CD8-positive, alpha-beta memory T cell (primary cell): ENCODE measurements at places on chromosomes 2 and 18.

DNA sequence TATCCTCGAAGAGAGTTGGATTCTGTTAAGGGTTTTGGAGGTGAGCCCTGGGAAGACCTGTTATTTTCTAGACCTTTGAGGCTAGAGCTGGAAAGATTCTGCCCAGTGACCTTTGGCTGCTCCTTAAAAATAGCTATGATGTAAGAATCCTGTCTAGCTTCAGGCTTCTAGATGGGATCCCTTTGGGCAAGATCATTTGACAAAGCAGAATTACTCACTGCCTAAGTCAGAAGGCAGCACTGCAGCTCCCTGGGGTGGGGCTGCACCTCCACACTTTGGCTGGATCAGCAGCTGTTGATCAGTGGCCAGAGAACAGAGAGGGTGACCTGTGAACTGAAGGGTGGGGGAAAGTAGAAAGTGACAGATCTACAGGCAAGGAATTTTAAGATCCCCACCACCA lies 103.8 kb downstream of the ASAP2 start:
- DNase-seq = no peak

GRCh38 chr2:40283111-40283909 lies 168.6 kb downstream of the SLC8A1 start:
- no peak for DNase-seq

DNA sequence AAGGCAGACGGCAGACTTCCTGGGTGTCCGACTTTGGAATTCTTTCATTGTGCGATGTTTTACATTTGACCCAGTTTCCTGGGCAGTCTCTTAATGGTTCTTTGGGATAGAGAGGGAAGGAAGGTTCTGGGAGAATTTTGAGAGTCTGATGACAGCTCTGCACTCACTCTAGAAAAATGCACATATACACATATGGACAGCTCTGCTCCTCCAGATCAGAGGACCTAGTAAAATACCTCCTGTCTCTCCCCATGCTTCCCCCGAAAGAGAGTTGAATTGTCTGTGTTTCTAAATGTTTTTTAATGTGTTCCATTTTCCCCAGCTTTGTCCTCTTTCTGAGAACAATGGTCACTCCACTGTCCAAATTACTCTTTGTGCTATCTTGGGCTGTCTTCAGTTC lies 102.0 kb upstream of the CXCR4 start:
- DNase-seq = no peak

DNA sequence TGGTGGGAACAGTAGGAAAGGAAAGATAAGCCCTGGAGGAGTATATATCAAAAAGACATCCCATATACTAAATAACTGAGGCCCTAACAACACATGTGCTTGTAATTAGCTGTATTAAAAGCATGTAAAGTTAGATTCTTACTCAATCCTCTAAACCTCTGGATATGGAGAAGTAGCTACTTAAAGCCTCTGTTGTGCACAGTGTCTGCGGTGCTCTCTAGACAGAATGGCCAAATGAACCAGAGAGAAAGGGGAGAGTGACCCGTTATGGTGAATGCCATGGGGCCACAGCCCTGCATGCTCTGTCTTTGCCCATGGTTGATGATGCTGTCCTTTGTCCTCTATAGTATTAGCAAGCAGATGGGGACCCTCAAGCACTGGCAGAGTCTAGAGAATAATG lies 104.4 kb upstream of the SLC8A1 start:
- no peak for DNase-seq

DNA sequence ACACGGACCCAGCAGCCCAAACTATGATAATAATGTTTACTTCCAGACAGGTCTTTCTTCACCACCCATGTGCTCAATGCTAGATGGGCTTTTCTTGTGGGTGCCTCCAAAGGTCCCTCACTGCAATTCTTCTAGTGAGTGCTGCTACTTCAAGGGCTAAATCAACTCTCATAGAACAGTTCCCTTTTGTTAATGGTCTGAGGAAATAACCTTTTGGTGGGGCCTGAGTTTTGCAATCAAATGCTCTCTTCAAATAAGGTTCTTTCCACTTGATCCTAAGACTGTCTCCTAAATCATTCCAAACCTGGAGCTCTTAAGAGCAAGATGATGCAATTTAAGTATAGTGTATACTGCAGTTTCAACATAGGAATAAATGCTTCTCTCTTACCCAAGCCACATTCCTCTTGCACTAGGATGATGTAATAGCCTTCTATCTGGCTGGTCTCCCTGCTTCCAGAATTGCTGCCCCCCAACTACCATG lies 6.0 kb downstream of the NEMP2 start:
- no peak for DNase-seq

GRCh38 chr2:160522951-160523710 lies 29.5 kb upstream of the RBMS1 start:
- DNase-seq = no peak

DNA sequence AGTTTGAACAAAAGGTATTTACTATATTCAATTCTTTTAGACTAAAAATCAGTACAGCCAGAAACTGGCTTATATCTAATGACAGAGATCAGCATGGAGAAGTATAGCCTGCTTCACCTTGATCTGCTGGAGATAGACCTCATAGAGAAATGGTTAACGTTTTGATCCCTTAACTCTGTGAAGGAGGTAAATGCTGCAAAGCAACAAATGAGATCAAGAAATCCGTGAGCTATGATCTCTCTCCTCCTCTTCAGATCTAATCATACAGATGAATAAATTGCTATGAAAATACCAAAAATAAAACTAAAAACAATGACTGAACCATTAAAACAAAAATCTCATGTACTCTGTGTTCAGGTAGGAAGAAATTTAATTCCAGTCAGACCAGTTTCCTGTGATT lies 42.8 kb downstream of the KLHL14 start:
- DNase-seq = no peak

DNA sequence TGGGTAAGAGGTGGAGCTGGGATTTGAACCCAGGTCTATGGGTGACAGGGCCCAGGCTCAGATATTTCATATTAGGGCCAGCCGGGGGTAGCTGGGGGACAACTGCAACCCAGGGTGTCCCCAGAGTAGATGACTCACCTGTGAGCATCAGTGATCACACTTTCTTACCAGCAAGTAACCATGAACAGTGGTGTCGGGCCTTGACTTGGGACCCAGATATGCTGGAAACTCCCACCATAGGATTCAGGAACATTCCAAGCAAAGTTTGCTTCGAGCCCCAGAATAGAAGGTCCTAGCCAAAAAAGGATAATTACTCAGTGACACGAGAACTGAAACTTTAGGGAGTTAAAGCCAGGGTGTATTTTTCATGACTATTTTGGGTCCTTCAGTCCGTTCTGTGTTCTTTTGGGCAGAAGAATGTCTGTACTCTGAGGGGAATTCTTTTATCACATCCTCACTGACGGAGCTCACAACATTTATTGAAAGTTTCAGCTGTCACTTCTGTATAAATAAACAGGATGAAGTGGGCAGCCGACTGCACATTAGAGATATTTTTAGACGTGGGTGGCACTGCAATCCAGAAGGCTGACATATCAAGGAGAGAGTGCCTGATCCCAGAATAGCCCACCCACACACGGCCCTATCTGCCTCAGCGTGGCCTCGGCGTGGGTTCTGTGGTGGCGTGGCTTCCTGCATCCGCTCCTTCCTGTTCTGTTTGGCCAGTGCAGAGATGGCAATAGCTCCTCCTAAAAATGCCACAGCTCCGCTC lies 45.6 kb downstream of the RAMP1 start:
- no peak for DNase-seq

DNA sequence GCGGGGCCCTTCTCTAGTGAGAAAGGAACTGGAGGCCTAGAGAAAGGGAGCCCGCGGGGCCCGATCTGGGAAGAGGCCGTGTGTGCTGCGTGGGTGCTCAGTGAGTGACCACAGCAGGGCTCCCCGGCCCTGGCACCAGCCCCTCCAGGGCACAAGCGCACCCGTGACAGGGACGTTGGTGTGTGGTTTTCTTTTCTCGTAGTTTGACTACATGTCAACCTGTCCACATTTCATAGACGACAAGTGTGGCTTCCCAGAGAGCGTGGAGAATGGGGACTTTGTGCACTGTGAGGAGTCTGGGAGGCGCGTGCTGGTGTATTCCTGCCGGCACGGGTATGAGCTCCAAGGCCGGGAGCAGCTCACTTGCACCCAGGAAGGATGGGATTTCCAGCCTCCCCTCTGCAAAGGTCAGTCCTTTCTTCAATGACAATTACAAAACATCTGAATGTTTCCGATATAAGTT lies 83.1 kb downstream of the TPO start:
- DNase-seq = no peak

DNA sequence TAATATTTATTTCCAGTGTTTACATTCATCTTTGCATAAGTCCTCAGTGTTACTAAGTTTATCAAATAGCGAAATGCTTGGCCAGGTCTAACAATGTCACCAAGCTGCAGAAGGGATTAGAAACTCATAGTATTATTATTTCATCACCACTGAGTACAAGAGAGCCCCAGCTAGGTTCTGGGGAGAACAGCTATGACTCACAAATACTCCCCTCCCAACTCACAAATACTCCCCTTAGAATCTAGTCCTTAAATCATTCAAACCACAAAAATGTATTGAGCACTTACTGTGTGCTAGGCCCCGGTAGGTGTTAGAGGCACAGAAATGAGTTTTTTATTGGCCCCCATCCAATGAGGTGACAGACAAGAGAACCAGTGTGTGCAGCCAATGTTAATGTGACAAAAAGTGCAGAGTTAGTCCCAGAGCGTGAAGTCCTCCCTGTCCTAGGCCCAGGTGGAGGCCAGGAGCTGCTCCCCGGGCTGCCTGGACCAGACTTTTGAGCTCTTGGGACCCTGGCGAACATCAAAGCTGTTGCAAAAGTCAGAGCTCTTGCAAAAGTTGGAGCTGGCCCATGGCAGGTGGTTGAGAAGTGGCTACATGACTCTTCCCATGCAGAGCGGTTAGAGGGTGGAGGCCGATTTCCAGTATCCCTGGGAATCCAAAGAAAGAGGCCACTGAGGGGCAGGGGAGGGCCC lies 9.8 kb downstream of the STEAP3 start:
- DNase-seq = no peak

- DNase-seq = no peak
Observed at GRCh38 chr2:194363878-194364277, 1293.1 kb upstream of the SLC39A10 start.

GRCh38 chr18:62651276-62652056 lies 63.9 kb upstream of the PHLPP1 start:
- no peak for DNase-seq

GRCh38 chr2:61363580-61363979 lies 107.3 kb downstream of the USP34 start:
- no peak for DNase-seq

DNA sequence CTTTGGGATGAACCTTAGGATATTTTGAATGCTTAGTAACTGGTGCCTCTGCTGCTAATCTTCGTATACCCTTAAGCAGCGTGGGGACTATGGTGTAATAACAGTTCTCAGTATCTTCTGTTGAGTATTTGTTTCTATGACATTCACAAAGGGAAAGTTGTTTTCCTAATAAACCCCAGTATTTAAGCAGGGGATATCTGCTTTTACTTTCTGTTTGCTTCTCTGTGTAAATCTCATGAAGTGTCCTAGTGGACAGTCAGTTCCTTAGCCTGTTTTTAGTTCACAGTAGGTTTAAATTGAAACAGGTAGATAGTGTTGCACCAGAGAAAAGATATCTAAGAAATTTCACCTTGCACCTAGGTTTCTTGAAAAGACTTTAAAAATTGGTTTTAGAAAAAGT lies 14.9 kb downstream of the KIAA1328 start:
- DNase-seq = no peak
